ENCODE measurements at places on chromosomes 6 and 20.

DNA sequence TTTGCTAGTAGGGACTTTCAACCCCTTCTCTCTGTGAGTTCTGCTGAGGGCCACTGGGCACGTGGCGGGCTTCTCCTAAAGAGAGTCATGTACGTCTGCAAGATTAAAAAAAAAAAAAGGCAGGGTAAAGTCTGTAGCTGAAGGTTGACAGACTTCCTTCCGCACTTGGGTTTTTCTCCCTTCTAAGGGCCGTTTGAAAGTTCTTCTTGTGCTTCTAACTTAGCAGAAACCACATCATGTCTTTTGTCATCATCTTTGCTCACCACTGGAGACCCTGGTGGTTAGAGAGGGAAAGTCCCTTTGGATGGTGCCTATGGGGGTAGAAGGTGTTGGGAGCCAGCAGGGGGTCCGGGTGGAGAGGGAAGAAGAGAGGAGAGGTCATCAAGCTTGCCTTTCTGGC is 31.4 kb downstream of the PRDM1 start:
- DNase-seq: peak; percentile 44

DNA sequence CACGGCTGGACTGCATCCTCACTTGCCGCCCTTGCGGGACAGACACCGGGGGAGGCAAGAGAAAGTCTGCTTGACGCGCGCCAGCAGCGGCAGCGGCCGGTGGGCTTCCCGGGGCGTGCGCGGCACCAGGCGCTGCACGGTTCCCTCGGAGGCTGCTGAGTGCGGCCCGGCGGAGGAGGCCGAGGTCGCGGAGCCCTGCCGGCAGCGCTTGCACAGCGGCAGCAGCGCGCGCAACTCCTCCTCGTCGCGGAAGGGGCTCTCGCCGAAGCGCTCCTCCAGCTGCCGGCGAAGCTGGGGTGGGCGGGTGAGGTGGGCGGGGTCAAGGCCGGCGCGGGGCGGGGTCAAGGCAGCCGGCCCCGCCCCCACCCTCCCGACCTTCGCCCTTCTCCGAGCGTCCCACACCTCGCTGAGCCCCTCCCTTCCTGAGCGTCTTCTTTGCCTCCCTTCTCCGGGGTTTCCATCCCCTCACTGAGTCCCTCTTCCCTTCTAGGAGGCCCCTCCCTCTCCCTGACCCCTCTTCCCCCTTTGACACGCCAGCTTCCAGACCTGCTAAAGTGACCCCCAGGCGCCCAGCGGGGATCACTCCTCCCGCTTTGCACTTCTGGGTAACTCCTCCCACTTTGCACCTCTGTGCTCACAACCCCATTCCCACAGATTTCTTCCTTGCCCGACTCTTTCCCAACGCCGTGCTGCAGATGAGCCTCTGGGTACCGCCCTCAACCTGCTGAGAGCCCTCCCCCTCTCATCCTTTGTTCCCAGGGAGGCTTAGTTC is 8.8 kb downstream of the DUSP15 start:
- peak; percentile 71 for DNase-seq

DNA sequence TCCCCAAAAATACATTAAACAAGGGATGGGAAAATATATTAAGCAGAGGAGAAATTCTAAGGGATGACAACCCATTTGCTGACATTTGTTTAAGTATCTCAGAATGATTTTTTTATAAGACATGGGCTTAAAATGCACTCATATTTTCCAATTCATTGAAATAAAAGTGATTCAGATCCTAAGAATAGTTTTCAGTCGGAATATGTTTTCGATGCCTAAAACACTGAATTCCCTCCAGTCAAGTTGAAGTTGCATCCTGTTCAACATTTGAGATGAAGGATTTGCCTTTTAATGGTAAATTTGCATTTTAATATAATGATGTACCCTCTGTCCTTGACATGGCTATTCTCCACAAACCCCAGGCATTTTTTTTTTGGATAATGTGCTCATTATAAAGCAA is 79.3 kb downstream of the PTCHD4 start:
- DNase-seq: no peak

DNA sequence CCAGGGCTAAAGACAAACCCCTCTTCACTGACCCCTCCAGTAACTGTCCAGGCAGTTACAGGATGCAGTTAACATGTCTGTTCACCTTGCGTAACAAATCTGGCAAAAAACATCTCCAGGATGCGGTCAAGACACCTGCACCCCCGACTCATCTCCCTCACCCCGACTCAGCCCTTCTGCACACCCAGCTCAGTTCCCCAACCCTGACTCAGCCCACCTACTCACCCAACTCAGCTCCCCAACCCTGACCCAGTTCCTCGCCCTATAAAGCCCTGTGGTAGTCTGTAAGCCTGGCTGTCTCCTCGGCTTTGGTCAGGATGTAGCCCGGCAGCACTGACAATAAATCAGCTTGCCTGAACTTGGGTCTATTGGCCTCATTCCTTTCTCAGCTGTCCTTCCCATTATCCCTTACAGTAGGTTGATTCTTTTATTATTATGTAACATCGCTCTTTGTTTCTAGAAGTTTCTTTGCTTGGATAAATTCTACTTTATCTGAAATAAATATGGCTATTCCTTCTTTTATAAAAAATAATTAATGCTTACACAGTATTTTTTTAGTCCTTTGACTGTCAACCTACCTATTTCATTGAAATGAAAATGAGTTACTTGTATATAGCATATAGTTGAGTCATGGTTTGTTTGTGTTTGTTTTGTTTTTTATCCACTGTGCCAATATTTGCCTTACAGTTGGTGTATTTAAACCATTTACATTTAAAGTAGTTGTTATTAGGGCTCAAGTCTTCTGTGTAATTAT is 12.9 kb upstream of the ADTRP start:
- DNase-seq: no peak

Measured in stimulated activated CD4-positive, alpha-beta T cell treated with anti-CD3 and anti-CD28 coated beads, Interleukin-4, amount 100 ng/mL, for 1 hour (primary cell).